ENCODE measurements at places on chromosomes 13 and 19. TPM values are rescaled to one million over a fixed set of nuclear protein-coding genes. Genes with fewer than 3 reads are reported as not detected.
A peak's percentile ranks its signal among the peaks of the same experiment; 100 is the strongest.

DNA sequence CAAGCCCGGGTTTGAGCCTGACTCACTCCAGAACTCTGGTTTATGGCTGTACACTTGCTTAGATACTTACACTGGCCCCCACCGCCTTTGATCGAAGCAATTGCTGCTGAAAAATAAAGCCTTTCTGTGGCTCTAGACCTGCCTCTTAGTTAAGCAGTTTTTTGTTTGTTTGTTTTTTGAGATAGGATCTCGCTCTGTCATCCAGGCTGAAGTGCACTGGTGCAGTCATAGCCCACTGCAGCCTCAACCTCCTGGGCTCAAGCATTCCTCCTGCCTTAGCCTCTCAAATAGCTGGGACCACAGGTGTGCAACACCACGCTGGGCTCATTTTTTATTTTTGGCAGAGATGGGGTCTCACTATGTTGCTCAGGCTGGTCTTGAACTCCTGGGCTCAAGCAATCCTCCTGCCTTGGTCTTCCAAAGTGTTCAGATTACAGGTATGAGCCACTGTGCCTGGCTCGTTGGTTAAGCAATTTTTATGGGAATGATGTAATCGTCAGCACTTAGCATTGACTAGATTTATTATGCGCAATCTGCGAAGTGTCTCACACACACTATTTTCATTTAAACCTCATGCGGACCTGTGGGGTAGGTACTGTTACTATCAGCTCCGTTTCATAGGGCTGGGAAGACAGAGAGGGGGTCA is 22.2 kb downstream of the PPP2R1A start:
- no peak for DNase-seq
- peaks cover 18% of the 10 kb centered on the region for H3K36me3 ChIP-seq
- H3K27me3 ChIP-seq = no peaks in the 10 kb centered on the region
- peaks cover 9% of the 10 kb centered on the region for H3K4me1 ChIP-seq
- no peak overlapping the region for H3K4me3 ChIP-seq

GRCh38 chr13:99425485-99426341 is 75.6 kb upstream of the TM9SF2 start:
- no peak for DNase-seq
- H3K4me1 ChIP-seq = no peaks in the 10 kb centered on the region
- H3K4me3 ChIP-seq = no peak overlapping the region
- no peaks in the 10 kb centered on the region for H3K27me3 ChIP-seq
- no peaks in the 10 kb centered on the region for H3K36me3 ChIP-seq

- peaks cover 7% of the 10 kb centered on the region for H3K27me3 ChIP-seq
- H3K27ac ChIP-seq = no peak overlapping the region
- H3K4me3 ChIP-seq = no peak overlapping the region
- no peak for DNase-seq
- H3K36me3 ChIP-seq = no peaks in the 10 kb centered on the region
- H3K4me1 ChIP-seq = peaks cover 14% of the 10 kb centered on the region
These were observed 15.2 kb downstream of the ERFL start for GRCh38 chr19:41912899-41913537.

DNA sequence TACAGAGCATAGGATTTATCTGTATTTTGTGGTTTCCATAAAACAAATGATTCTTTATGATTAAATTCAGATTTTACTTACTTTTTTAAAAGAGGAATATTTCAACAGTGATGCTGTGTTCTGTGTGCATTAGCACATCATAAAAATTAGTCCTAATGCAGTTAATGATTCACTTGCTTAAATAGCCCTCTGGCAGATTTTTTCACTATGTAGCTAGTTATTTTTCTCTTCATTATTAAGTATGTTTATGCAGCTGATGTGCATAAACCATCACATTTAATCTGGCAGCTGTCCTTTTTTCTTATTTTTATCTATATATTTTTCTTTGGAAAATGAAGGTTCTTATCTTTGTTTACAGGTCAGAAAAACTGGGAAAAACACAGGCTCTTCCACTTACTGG is 127.2 kb downstream of the ZNF486 start:
- H3K4me1 ChIP-seq = no peaks in the 10 kb centered on the region
- no peak overlapping the region for H3K4me3 ChIP-seq
- no peak for DNase-seq
- no peaks in the 10 kb centered on the region for H3K36me3 ChIP-seq
- no peak overlapping the region for H3K27ac ChIP-seq
- H3K27me3 ChIP-seq = no peaks in the 10 kb centered on the region

GRCh38 chr13:21901811-21902708 is 231.2 kb downstream of the FGF9 start:
- H3K4me3 ChIP-seq = no peak overlapping the region
- no peaks in the 10 kb centered on the region for H3K27me3 ChIP-seq
- peaks cover 19% of the 10 kb centered on the region for H3K4me1 ChIP-seq
- DNase-seq = no peak
- H3K27ac ChIP-seq = peak overlapping the region; percentile 49

DNA sequence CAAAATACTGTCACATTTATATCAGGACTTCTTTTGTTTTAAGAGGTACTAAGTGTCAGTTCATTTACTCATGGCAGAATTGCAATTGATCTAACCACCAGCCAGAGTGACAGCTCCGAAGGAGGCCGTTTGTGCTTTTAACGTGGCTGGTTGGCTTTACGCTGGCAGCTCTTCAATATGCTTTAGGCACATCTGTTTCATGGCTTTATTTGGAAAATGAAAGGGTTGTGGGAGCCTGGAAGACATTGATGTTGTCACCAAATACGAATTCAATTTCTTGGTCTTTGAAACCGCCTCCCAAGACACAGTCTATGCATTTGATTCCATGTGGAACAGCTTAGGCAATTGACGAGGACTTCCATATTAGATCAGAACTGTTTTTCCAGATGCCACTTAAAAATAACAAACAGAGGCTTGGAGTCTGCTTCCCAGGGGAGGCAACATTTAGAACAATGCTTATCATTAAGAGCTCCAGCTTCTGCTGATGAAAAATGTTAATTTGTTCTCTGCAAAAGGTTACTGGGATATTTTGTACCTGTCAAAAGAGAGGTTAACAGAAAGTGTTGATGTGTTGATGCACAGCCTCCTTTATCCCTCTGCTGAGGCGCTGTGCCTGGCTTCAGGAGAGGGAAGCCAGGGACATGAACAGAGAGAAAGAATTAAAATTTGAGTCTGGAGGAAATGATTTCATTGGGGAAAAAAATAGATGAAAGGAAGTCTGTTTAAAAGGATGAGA is 64.0 kb upstream of the TNFRSF19 start:
- no peak overlapping the region for H3K27ac ChIP-seq
- no peaks in the 10 kb centered on the region for H3K36me3 ChIP-seq
- no peak overlapping the region for H3K4me3 ChIP-seq
- no peak for DNase-seq
- no peaks in the 10 kb centered on the region for H3K27me3 ChIP-seq

GRCh38 chr13:20826843-20827560 is 53.2 kb upstream of the EEF1AKMT1 start:
- no peaks in the 10 kb centered on the region for H3K36me3 ChIP-seq
- H3K27ac ChIP-seq = no peak overlapping the region
- H3K27me3 ChIP-seq = no peaks in the 10 kb centered on the region
- DNase-seq = no peak
- no peak overlapping the region for H3K4me3 ChIP-seq

DNA sequence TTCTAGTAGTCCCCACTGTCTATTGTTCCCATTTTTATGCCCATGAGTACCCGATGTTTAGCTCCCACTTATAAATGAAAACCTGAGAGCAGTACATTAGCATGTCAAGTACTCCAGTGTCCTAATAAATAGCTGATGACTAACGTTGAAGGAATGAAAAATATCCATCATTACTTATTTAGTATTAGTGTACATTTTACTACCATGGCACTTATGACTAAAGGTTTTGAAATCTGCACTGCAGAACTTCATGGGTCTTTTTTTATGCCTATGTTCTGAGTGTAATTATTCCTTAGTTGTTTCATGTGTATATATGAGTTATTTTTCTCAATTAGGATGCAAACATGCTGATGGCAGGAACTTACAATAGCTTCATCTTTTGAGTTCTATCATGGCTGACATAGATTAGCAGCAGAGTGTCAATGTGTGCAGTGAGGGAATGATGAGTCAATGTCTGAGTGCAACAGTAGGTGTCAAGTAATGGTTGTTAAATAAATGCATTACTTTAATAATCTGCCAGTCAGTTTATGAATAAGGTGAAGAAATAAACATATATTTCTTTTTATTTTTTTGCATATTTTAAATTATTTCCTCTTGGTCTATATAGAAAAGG is 188.4 kb downstream of the ITGBL1 start:
- H3K36me3 ChIP-seq = no peaks in the 10 kb centered on the region
- no peaks in the 10 kb centered on the region for H3K27me3 ChIP-seq
- no peak for DNase-seq
- H3K4me3 ChIP-seq = no peak overlapping the region
- no peak overlapping the region for H3K27ac ChIP-seq

DNA sequence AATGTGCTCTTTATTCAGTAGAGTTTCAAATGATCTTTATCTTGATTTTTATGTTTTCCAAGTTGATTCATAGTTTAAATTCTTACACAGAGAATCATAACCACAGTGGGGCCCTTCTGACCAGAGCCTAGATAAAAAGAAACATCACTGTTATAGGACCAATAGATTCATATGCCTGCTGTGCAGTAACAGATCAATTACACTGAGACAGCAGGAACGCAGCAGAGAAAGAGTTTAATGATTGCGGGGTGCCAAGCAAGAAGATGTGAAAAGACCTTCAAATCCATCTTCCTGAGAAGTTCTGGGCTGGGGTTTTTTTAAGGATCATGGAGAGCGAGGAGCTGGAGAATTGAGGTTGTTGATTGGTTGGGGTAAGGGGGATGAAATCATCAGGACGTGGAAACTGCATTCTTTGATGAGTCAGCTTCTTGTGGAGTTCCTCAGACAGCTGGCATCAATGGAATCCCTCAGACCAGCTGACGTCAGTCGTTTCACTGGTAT is 346.6 kb downstream of the TBC1D4 start:
- DNase-seq = no peak
- H3K27ac ChIP-seq = no peak overlapping the region
- H3K27me3 ChIP-seq = no peaks in the 10 kb centered on the region
- no peaks in the 10 kb centered on the region for H3K4me1 ChIP-seq
- H3K4me3 ChIP-seq = no peak overlapping the region

DNA sequence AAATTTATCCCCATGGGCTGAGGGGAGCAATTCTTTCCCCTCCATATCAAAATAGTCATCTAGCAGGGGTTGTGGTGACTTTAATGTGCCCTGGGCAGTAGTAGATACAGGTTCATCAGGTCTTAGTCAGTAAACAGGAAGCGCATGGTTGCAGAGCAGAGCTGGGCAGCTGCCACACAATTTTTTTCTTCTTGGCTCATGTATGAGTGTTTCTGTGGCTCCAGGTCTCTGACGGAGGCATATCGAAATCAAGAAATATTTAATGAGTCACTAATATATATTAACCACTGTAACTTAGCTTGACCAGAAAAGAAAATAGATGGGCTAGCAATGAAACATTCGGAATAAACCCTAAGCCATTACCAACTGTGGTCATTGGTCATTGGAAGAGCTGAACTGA is 68.4 kb upstream of the UBL3 start:
- no peak for DNase-seq
- H3K27me3 ChIP-seq = no peaks in the 10 kb centered on the region
- H3K27ac ChIP-seq = no peak overlapping the region
- H3K4me3 ChIP-seq = no peak overlapping the region
- no peaks in the 10 kb centered on the region for H3K36me3 ChIP-seq
- H3K4me1 ChIP-seq = peaks cover 14% of the 10 kb centered on the region

GRCh38 chr19:30696514-30696913 is 324.3 kb downstream of the ZNF536 start:
- no peaks in the 10 kb centered on the region for H3K27me3 ChIP-seq
- H3K4me3 ChIP-seq = no peak overlapping the region
- no peak overlapping the region for H3K27ac ChIP-seq
- H3K4me1 ChIP-seq = peaks cover 8% of the 10 kb centered on the region
- H3K36me3 ChIP-seq = no peaks in the 10 kb centered on the region
- DNase-seq = no peak

DNA sequence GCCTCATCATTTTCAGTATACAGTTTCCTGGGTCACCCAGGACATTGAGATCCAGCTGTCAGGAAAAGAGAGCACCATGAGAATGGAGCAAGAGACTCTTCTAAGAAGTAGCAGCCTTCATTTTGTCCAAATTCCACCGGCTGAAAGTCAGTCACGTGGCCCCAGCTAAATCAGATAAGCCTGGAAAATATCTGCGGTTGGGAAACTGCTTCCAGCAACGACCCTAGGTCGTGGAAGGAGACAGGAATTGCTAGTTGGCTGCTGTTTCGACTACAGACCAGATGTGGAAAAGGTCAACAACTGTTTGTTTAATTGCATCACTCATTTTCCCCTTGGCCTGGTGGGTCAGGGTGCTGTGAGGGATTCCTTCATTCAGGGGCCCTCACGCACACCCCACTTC is 107.0 kb downstream of the ZNF536 start:
- H3K27me3 ChIP-seq = no peaks in the 10 kb centered on the region
- no peak overlapping the region for H3K4me3 ChIP-seq
- no peaks in the 10 kb centered on the region for H3K36me3 ChIP-seq
- no peak overlapping the region for H3K27ac ChIP-seq

GRCh38 chr13:100537486-100537885 is 51.1 kb downstream of the GGACT start:
- H3K4me3 ChIP-seq = no peak overlapping the region
- no peaks in the 10 kb centered on the region for H3K27me3 ChIP-seq
- H3K36me3 ChIP-seq = no peaks in the 10 kb centered on the region

DNA sequence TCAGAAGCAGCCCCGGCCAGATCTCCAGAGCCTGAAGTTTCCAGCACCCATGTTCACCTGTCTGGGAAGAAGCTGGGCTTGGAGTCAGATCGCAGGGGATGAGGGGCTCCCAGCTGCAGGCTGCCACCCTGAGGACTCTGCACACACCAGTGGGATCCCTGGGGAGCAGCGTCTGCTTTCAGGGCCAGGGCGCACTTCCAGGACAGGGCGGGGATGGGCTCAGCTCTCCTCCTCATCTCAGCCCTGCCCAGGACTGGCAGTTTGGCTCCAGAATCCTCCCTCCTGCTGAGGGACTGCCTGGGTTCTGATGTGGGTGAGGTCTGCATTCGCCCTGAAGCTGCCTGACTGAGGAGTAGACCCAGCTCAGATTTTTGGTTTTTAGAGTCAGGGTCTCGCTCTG is 3.5 kb downstream of the SLC7A9 start:
- H3K4me3 ChIP-seq = no peak overlapping the region
- no peak overlapping the region for H3K27ac ChIP-seq
- H3K36me3 ChIP-seq = no peaks in the 10 kb centered on the region
- H3K27me3 ChIP-seq = no peaks in the 10 kb centered on the region

DNA sequence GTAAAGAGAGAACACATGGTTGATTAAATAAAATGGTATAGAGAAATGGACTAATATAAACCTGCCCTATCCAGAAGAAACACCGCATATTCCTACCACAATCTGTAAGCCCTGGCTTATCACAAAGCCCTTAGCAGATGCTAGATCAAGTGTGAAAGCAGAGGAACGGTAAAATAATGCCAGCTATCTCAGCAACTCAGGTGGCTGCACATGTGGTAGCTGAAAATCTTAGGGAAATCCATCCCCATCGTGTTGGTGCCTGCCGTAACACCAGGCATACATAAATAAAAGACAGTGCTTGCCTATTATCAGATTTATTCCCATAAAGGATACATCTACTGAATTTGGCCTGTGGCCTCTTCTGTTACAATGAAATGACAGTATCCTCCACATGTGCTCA is 304.1 kb upstream of the MAB21L1 start:
- H3K36me3 ChIP-seq = no peaks in the 10 kb centered on the region
- no peaks in the 10 kb centered on the region for H3K27me3 ChIP-seq
- peaks cover 15% of the 10 kb centered on the region for H3K4me1 ChIP-seq
- no peak overlapping the region for H3K27ac ChIP-seq
- no peak overlapping the region for H3K4me3 ChIP-seq

KCTD4 gene
- total RNA-seq = not detected

GIPR gene
- total RNA-seq = 3.4 TPM

FCGBP gene
- 31.7 TPM for total RNA-seq

CLIP3 gene
- total RNA-seq = 31.9 TPM

LRRC8E gene
- total RNA-seq = 6.6 TPM

FAM216B gene
- not detected for total RNA-seq

KIR2DL4 gene
- total RNA-seq = not detected

RETN gene
- not detected for total RNA-seq

VSIG10L gene
- 20.1 TPM for total RNA-seq

ZNF737 gene
- 10.6 TPM for total RNA-seq

CLEC4G gene
- total RNA-seq = 0.98 TPM
